Muscle of leg (tissue), 16 donors: ENCODE measurements at places on chromosomes 2 and 18. TPM values are rescaled to one million over a fixed set of nuclear protein-coding genes. Genes with fewer than 3 reads are reported as not detected.

- DNase-seq, result peak; percentile 63
These were observed 413 bp downstream of the ALKAL2 start for GRCh38 chr2:287471-287885.

The IL36G gene
- polyA plus RNA-seq, result 0.14 TPM

The ACVR1C gene
- 0.15 TPM for polyA plus RNA-seq

DNA sequence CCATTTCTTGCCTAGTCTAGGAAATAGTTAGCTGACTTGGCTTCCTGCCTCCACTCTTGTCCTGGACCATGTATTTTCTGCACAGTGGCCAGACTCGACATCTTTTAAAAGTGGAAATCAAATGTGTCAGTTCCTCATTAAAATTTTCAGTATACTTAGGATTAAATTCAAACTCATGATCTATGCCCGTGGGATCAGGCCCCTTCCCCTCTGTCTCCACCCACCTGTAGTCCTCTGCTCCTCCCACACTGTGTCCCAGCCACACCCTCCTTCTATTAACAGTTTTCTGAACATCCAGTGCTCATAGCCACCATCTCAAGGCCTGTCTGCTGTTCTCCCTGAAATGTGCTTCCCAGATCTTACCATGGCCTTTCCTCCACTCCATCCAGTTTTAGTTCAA, 13.3 kb downstream of the ARHGAP25 start:
- peak; percentile 29 for DNase-seq

GRCh38 chr2:118523761-118524160, 323.7 kb downstream of the EN1 start:
- DNase-seq, result no peak
